GOT3 (cell line): ENCODE measurements at places on chromosomes 13 and 19.

DNA sequence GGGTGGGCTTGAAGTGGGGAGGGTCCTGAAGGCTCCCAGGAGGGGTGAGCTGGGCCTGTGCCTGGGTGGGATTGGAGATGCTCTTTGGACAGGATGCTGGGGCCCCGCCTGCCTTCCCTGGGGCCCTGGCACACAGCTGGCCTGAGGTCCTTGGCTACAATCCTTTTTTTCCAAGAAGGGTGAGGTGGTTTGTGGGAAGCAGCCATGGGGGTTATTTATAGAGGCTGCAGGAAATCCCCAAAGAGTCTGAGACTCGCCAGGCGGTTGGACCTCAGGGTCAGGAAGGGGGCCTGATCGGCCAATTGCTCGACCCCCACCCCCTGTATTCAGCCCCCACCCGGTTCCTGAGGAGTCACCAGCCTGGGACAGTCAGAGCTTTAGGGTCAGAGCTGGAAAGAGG is 10.0 kb downstream of the GTPBP3 start:
- no peak for DNase-seq

- DNase-seq, result no peak
These were observed 1.1 kb upstream of the NR2F6 start for GRCh38 chr19:17246681-17247425.

- no peak for DNase-seq
These were observed 167.5 kb upstream of the UBL3 start for GRCh38 chr13:30017880-30018279.

DNA sequence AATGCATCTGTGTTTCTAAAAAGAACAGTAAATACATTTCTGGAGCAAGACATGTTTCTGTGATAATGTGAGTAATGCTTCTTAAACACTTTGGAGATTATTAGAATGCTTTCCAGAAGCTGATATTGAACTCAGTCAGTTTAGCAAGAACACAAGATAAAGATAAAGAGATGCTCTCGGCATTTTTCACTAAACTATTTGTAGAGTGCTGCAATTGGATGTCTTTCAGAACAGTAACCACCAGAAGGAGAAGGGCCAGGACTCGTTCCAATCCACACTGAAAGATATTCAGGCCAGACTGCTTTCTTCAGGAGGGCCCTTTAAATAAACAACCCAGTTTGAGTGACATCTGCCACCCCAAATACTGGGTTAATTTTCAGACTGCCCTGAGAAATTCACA is 456.0 kb downstream of the TBC1D4 start:
- DNase-seq, result no peak

DNA sequence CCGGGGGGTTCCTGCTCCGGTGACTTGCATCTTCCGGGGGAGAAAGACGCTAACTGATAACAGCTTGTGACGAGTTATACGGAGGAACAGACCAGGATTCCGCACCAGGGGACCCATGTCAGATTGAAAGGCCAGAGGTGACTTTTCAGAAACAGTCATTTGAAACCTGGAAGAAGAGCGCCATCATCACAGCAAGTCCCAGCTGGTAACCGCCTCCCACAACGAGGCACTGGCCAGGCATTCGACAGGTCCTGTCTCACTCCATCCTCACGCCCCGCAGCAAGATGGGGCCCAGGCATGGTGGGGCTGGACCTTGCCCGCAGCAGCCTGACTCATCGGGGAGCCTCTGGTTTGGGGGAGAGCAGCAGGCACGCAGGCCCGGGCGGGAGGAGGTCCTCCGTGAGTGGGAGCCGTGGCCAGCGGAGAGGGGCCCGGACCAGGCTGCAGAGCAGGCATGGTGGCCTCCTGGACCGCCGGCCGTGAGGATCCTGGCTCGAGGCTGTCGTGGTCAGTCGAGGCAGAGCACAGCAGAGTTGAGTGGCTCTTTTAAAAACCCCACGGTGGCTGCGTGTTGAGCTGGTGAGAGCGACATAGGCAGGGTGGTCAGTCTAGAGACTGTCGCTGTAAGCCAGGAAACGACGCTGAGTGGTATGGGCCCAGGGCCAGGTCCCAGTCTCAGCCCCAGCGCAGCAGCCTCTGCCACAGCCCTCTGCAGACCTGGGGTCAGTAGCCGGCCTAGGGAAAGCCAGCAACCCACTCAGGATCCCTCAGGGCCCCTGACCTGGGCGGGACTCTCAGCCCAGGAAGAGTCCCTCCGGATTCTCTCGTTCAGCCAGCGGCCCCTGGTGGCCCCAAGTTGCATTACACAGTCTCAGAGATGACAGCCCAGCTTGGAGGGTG is 94.9 kb upstream of the MCF2L start:
- DNase-seq, result peak; percentile 35

GRCh38 chr19:45762870-45763631 is 6.0 kb downstream of the SIX5 start:
- no peak for DNase-seq

DNA sequence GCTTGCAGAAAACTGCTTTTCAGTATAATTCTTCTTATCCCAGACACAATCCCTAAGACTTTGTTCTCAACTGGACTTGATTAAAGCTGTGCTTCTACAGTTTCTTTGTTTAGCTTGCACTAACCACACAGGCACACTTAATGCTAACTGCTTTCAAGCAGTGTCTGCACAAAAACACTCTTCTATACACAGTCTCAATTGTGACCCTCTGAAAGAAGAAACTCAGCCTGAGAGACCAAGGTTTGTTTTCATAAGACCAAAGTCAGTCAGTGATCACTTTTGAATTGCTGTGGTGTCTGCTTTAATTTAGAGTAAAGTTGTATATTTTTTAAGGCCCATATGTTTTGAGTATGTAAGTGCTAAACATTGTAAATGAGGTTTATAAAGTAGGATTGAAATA is 431.2 kb downstream of the KCTD12 start:
- DNase-seq, result no peak

DNA sequence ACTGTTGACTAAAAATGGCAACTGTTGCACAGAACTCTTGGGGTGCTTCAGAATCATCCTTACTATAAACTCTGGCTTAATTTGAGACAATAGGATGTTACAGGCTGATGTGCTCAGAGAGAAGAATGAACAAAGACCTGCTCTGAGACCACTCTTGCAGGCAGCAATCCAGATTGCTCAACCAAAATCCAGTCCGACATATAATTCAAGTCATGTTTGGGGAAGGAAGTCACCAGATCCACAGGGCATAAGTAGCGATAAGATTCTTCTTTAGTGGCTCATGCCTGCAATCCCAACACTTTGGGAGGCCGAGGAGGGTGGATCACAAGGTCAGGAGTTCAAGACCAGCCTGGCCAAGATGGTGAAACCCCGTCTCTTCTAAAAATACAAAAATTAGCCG is 20.6 kb downstream of the MTMR6 start:
- DNase-seq, result no peak

DNA sequence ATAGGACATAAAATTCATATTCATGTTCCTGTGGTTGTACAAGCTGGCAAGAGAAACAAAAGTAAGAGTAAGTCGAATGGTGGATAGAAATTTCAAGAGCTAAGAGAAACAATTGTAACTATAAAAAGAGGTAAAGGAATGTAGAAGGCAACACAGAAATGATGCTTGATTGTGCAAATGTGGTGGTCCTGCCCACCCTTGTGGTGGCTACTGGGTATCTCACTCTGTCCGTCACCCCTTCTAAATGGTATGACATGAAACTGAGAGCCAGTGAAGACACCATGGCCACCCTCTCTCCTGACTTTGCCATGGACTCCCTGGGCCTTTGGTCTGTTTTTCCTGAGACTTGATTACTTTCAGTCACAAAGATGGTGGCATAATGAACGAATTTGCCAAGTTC is 925.9 kb upstream of the SLITRK6 start:
- DNase-seq, result no peak

GRCh38 chr13:26942184-26942583 is 181.6 kb upstream of the GPR12 start:
- no peak for DNase-seq

GRCh38 chr19:45141203-45141900 is 19.4 kb downstream of the NKPD1 start:
- no peak for DNase-seq

- DNase-seq, result no peak
These were observed 10.9 kb downstream of the LTBP4 start for GRCh38 chr19:40611900-40612698.

GRCh38 chr19:17943274-17944221 is 10.7 kb downstream of the CCDC124 start:
- DNase-seq, result no peak

DNA sequence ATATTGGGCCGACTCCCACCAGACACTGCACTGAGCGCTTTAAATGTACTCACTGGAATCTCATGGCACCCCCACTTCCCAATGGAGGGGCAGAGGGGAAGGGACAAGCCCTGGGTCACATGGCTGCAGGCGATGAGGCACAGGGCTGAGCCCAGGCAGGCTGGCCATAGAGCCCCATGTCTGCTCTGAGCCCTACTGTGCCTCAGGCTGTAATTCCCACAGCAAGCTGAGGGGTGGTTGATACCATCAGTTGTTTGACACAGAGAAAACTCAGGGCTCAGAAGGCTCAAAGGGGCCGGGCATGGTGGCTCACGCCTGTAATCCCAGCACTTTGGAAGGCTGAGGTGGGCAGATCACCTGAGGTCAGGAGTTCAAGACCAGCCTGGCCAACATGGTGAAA is 25.1 kb downstream of the RFX1 start:
- no peak for DNase-seq

DNA sequence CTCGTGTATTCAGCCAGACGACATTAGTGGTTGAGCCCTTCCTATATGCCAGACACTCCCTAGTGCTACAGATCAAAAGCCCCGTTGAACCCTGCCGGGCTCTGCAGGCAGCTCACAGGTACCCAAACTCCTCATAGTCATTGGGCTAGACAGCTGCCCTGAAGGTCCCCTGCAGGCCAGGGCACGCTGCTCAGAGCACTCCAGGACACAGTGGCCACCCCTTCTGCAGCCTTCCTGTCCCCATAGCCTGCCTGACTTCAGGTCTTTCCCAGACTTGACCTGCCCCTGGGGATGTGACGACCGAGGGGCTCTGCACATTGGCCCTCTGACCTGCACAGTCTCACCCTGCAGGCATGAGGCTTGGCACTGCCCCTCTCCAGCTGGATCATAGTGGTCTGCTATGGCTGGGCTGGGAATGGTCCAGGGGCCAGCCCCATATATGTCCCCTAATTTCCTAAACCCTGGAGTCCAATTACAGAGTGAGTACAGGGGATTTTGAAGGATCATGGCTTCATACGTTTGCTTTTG is 64.2 kb upstream of the UBAC2 start:
- DNase-seq, result no peak

DNA sequence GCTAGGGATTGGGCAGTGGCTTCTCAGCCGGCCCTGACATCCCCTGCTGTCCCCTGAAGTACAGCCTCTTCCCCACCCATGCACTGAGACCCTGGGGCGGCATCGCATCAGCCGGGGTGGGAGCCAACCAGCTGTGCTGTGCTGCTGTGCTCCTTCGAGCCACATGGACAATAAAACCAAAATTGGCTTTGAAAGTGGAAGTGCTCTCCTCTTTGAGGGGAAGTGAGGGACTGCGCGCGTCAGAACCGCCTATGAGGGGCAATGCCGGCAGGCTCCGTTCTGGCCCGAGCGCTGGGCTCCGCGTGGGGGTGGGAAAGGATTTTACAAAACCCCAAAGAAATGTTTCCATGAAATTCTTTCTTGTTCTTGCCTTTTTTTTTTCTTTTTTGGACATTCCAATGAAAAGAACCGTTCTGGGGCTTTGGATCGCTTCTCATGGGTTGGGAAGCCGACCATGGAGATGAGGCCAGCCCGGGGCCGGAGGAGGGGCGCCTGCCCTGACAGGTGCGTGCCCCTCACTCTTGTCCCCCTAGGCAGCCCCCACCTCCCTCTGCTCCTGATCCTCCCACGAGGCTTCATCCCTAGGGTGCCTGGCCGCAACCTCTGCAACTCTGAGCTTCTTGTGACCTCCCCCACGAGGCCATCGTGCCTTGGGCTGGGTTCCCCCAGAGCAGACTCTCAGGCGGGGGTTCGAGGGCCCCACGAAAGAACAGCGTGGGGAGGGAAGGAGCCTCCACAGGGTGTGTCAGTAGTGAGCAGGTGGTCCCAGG is 22.6 kb downstream of the KLHL26 start:
- DNase-seq, result no peak

- no peak for DNase-seq
These were observed 31.4 kb downstream of the PHF11 start for GRCh38 chr13:49527123-49527522.

DNA sequence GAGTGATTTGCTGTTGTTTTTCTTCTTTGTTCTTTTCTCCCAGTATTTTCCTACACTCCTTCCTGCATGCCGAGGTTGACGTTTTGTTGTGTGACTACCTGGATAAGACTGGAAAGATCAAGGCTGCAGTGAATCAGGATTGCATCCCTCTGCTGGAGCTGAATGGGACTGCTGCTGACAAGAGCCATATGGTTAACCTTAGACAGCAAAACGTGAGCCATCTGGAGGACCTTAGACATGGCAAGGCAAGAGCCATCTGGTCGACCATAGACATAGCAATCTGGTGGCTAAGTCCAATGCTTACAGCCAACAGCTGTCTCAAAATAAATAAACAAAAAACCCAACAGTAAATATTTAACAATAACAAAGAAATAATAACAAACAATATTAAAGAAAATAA is 42.6 kb upstream of the ZNF91 start:
- no peak for DNase-seq
